HAP-1 (cell line): ENCODE measurements at places on chromosomes 5 and 9.

DNA sequence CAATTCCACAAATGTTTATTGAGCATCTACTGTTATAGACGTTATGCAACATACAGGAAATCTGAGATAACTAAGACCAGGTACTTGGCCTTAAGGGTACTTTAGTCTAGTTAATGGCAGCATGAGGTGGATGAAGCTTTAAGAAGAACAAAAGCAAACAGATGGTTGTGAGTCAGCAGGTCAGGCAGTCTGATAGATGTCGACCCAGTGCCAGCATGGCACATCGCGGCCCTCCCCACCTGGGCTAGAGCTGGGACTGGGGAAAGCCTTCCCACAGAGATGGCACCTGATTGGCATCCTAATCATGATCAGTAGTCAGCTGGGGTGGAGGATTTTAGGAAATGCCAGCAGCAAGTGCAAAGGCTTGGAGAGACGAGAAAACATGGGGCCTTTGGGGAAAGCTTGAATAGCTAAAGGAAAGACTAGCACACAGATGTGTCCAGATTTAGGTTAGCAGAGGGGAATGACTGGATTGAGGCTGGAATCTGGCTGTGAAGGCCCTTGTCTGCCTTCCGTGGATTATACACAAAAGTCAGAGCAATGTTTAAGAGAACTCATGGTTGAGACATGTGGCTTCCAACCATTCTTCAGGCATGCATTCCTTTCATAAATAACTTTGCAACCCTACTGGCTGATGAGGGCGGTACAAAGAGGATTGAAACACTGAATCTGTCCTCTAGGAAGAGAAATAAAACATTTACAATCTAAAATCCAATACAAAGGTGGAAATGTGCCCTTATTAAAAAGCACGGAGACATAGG lies 395.4 kb upstream of the WWC1 start:
- no peak for DNase-seq

GRCh38 chr5:97501286-97501964 lies 318.4 kb upstream of the RIOK2 start:
- DNase-seq: no peak

- DNase-seq: no peak
These were observed 25.9 kb downstream of the RUSC2 start for GRCh38 chr9:35515766-35516165.

DNA sequence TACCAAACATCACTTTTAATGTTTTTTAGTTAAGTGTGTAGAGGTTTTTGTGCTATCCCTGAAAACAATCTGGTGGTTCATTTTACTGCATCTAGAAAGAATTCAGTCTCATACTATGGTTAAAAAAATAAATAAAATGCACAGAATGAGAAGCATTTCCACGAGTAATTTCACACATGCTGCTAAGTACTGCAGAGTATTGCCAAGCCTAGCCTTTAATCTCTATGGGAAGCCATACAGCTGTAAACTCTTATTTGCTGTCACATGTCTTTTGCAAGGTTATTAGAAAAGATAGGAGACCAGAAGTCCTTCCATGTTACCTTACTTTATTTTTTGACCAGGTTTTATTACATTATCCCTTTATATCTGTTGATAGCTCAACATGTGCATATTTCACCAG lies 37.6 kb upstream of the MAN2A1 start:
- DNase-seq: no peak
